Effector CD4-positive, alpha-beta T cell (primary cell): ENCODE measurements at places on chromosomes 13 and 19.

DNA sequence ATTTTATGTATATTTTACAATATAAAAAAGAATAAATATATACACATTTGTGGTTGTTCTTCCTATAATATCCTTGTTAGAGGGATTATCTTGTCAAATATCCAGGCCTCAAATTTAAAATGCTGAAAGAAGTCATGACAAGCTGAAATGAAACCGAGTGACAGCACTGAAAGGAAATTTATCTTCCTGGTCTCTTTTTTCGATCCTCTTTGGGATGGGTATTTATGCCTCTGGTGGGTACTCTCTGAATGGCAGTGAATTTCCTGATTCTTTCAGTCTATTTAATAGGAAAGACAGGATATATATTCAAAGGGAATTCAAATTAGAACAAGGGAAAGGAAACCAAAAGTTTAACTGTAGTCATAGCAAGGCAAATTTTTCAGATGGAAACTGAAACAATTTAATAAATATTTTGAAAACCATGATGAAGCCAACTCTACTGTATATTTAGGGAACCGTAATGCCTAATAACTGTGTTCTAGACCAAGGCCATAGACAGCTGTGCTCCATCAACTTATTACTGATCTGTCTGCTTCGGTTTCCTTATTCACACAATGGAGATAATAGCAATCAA, 97.9 kb downstream of the DLEU7 start:
- DNase-seq: no peak

DNA sequence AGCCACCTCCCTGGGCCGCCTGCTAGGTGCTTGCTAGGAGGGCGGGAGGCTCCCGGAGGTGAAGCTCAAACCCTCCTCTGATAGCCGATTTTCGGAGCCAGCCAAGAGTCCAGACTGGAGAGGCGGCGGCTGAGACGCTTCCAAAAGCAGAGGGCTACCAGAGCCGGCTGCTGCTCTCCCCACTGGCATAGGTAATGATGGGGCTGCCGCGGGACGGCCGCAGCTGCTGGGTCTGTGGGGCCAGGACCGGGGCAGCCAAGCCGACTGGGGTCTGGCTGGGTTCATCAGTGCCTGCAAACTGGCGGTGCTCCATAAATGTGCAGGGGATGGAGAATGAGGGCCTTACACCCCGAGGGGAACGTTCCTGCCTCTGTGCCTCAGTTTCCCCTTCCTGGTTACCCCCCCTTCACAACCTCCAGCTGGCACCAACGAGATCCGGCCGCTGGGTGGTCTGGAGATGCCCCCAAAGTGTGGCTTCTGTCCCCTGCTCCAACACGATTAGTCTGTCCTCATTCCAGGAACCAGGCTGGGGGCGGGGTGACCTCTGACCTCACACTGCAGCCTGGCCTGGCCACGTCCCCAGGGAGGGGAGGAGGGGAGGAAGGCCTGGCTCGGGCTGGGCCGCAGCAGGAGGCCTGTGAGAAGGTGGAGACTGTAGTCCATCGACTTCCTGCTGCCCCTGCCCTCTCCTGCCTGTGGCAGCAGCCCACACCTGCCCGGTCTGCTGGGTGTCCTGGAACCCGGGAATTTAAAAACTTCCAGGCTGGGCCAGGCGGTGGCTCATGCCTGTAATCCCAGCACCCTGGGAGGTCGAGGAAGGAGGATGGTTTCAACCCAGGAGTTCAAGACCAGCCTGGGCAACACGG, 3.8 kb upstream of the WDR18 start:
- DNase-seq: no peak

- DNase-seq: no peak
Observed at GRCh38 chr19:14972676-14973075, 7.0 kb downstream of the SLC1A6 start.

GRCh38 chr13:93200626-93201025, 26.0 kb upstream of the GPC6 start:
- DNase-seq: no peak
